ENCODE measurements at places on chromosomes 13 and 19. TPM values are rescaled to one million over a fixed set of nuclear protein-coding genes. Genes with fewer than 3 reads are reported as not detected.

Gene COPE
- total RNA-seq = 596 TPM

Gene S1PR5
- 4.6 TPM for total RNA-seq

Gene CAMSAP3
- 3.9 TPM for total RNA-seq

Gene STXBP2
- total RNA-seq = 14.5 TPM

Gene SCGB2B2
- total RNA-seq = not detected

Gene MRI1
- 174 TPM for total RNA-seq

Gene PCDH17
- not detected for total RNA-seq

DNA sequence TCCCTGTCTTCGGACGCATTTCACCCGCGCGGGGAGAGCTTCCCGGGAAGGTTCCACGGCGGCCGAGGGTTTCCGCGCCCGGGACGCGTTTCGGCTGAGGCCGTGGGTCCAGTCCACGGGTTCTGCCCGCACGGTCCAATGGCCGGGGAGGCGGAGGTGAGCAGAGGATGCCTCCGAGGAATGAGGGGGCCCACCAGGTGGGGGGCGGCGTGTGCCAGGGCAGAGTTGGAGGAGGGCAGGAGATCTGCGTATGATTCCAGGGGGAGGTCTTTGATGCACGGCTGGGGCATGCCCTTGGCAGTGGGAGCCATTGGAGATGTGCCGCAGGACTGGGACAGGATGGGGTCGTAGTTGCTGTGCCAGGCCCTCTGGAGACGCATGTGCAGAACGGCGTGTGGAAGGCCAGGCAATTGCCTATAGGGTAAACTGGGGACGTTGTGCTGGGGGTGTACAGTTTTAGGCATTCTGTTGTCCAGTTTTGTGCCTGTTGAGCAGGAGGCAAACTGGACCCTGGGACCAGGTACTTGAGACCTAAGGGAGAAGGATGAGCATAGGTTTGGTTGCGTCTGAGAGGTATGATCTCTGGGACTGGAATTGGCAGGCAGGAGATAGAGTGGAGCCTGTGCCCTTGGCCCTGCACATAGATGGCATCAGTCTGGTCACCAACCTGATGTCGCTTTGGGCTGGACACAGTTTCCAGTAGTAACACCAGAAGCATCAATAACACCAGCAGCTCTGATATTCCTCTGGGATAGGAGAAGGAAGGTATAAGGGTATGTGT, 751 bp downstream of the ZNF584 start:
- peak; percentile 41 for DNase-seq

DNA sequence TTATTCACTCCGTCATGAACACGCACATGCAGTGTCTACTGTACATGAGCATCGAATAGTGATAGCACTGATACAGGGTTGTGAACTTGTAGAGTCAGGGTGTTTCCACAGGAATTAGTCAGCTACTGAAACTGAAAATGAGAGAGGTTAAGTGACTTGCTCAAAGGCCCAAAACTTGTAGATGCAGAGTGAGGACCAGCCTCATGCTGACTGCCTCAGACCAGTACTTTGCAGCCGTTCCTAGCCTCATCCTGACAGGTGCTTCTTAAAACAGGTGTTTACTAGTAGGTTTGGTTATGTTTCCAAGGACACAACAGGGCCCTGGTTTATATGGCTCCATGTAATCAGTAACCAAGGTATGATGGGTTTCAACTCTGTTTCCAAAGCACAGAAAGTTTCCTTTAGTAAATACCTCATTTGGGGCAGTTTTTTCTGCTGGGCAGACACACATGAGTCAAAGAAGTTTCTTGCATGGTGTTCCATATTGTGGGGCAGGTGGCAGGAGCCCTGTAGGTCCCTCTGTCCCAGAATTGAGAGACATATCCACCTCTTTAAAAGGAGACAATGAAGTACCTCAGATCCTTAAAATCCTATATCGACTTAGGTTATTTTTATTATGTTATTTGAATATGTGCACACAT, 16.0 kb downstream of the FGF9 start:
- DNase-seq = no peak

DNA sequence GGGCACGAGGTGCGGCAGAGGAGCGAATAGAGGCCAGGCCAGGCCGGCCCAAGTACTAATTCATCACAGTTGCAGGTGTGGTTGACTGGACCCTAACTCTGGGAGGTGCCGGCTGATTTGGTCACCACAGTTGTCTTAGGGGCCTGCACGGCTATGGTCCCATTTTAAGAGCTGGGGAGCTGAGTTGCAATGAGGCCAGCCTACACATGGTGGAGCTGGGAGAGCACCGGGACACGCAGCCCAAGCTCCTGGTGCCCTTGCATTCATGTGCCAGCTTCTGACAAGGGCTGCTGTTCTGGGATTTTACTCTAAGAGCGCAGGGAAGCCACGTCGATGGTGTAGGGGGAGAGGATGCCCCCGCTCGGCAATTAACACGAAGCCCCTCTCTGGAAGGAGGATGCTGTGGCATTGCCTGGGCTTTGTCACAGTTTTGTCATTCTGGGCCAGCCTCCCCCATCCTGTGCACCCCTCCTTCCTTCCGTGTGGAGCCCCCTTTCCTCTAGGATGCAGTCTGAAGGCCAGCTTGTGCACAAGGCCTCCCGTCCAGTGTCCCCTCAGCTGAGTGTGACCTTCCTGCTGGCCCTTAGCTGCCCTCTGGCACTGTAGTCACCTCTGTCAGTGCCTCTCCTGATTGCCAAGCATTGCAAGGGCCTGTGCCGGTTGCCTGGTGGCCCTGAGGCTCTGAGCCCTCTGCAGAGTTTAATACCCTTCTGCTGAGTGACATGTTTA, 109.4 kb upstream of the C1QTNF9B start:
- DNase-seq = no peak

DNA sequence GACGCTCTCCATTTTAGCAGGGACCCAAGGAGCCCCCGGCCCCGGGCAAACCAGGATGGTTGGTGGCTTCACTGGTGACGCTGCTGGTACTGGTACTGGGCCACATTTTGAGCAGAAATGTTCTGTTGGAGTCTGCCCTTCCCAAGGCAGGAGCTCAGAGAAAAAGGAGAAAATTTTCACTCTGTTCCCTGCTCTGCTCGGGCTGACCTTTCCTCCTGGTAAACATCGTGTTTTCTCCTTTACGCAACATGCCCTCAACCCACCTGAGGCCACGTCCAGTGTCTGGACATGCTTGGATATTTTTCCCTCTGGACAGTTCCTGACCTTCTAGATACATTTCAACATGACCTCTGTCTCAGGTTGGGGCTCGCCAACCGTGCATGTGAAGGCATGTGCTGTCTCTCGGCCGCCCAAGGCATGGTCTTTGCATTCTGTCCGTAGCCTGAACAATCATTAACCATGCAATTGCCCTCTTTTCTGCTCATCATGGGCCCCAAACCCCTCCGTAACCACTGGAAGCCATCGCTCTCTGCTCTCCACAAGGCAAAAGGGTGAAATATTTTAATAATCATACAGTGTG, 115.2 kb upstream of the PEG3 start:
- DNase-seq = no peak

DNA sequence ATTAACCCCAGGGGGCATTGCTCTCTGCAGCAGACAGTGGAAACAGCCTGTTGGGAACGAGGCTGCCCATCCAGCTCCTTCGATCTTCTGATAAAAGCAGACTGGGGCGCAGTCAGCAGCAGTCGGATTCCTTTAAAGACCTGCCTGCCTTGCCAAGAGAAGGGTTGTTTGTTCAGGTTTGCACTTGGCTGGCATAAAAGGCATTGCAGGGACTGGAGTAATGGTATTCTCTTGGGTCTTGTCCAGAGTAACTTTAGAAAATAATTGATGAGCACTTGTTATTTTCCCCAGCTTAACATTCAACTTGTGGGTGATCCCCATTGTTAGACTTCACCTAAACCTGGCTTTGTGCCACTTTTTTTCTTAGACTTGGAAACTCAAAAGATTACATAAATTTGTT, 67.3 kb upstream of the SLC10A2 start:
- DNase-seq = no peak

DNA sequence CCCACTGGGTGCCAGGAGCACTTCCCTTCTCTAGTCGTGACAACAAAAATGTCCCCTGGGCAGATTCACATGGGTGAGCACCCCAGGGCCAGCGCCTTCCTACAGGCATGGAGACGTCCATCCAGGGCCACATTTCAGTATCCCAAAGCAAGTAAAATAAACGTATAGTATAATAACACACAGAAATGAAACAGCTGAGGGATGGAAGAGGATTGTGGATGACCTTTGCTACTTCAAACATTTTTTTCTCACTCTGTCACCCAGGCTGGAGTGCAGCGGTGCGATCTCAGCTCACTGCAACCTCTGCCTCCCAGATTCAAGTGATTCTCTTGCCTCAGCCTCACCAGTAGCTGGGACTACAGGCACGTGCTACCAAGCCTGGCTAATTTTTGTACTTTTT, 28.2 kb downstream of the CILP2 start:
- peak; percentile 64 for DNase-seq

DNA sequence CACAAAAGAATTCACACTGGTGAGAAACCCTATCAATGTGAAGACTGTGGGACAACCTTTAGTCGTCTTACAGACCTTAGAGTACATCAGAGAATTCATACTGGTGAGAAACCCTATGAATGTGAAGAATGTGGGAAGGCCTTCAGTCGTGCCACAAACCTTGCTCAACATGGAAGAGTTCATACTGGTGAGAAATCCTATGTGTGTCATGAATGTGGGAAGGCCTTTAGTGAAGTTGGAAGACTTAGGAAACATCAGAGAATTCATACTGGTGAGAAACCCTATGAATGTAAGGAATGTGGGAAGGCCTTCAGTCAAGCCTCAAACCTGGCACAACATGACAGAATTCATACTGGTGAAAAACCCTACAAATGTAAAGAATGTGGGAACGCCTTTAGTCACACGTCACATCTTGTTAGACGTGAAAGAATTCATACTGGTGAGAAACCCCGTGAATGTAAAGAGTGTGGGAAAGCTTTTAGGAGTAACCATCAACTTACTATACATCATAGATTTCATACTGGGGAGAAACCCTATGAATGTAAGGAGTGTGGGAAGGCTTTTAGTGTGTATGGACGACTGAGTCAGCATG, 24.0 kb upstream of the ZNF573 start:
- DNase-seq = no peak

- peak; percentile 55 for DNase-seq
These were observed 41.3 kb upstream of the IGFL4 start for GRCh38 chr19:46081928-46082727.

Measured in Caki2 (cell line).